Activated B cell treated with CpG ODN at 0.5 μM for 24 hours (primary cell): ENCODE measurements at places on chromosomes 1 and 21. TPM values are rescaled to one million over a fixed set of nuclear protein-coding genes. Genes with fewer than 3 reads are reported as not detected.

The DENND2D gene
- total RNA-seq: 48.9 and 58.6 TPM in 2 replicates

The S100A7A gene
- not detected in 2 replicates for total RNA-seq

The OR2T33 gene
- not detected in 2 replicates for total RNA-seq

The ZBTB7B gene
- 56.2 and 56.6 TPM in 2 replicates for total RNA-seq

GRCh38 chr1:113027449-113027848 lies 45.5 kb upstream of the LRIG2 start:
- DNase-seq: no peak

GRCh38 chr1:244046907-244047611 lies 4.0 kb upstream of the ZBTB18 start:
- no peak for DNase-seq

DNA sequence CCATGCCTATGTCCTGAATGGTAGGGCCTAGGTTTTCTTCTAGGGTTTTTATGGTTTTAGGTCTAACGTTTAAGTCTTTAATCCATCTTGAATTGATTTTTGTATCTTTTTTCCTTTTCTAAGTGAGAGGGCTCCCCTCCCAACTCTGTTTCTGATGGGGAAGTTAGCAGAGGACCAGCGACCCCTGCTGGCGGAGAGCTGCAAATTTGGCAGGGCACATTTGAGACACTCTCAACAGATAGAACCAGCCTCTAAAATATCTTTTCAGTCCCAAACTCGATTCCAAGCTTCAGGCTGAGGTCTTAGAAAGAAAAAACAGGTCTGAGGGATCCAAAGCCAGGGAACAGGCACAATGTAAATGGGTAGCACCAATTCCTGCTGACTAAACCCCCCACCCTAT lies 32.5 kb downstream of the LRRC3 start:
- no peak for DNase-seq

- DNase-seq: no peak
Measured at GRCh38 chr1:186535388-186536133, 74.6 kb upstream of the PDC start.

DNA sequence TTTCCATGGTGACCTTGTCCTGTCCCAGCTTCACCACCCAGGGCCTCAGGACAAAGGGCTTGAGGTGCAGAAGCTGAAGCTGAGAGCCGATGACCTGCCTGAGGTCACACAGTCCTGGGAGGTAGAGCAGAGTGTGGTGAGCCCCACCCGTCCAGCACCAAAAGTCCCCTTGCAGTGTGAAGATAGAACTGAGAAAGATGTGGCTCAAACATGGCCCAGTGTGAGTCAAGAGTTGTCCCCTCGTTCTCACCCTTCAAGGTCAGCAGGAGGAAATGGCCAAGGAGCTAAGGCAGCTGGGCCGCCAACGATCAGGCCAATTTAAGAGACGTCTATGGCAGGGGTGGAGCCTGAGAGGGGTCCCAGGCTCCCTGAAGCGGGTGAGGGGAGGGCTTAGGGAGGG lies 157.5 kb upstream of the KLHDC7A start:
- DNase-seq: no peak

DNA sequence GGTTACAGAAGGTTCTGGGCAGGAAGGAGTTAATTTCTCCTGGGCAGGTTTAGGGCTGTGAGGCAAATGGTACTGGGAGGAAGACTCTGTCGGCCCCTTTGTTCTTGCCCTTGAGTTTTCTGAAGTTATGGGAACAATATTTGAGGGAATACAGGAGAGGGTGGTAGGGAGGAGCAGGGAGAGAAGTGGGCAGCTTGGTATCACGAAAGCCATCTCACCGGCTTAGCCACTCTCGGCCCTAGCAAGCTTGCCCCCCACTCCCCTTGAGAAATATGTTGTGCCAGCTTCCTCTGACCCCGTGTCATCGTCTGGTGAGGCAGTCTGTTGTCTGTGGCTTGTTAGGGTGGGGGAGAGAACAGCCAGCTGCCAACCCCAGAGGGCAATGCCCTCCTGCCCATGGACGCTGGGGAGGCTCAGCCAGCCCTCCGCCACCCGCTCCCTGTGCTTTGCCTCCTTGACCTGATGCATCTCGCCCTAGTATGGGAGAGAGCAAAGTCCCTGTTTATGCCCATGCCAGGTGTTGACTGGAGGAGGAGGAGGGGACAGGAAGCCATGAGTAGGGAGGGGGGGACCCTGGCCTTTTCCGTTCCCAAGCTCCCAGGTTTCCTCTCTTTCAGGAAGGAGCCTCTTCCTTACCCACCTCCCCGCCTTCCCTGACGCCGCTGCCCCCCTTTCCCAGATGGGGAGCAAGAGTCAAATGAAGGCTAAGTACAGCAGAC lies 1.2 kb downstream of the EFNA1 start:
- no peak for DNase-seq

DNA sequence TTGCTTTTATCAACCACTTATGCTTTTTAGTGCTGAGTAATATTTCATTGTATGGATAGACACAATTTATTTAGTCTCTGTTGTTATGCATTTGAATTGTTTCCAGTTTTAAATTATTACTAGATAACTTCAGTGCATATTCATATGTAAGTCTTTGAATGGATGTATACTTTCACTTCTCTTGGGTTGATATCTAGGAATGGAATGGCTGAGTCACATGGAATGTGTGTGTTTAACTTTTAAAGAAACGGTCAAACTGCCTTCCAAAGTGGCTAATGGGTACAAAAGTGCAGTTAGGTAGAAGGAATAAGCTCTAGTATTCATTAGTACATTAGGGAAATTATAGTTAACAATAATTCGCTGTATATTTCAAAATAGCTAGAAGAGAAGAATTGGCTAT lies 82.4 kb downstream of the NPHS2 start:
- DNase-seq: no peak
